IPS-NIHi11 (cell line): ENCODE measurements at places on chromosomes 7 and 10.
A peak's percentile ranks its signal among the peaks of the same experiment; 100 is the strongest.

DNA sequence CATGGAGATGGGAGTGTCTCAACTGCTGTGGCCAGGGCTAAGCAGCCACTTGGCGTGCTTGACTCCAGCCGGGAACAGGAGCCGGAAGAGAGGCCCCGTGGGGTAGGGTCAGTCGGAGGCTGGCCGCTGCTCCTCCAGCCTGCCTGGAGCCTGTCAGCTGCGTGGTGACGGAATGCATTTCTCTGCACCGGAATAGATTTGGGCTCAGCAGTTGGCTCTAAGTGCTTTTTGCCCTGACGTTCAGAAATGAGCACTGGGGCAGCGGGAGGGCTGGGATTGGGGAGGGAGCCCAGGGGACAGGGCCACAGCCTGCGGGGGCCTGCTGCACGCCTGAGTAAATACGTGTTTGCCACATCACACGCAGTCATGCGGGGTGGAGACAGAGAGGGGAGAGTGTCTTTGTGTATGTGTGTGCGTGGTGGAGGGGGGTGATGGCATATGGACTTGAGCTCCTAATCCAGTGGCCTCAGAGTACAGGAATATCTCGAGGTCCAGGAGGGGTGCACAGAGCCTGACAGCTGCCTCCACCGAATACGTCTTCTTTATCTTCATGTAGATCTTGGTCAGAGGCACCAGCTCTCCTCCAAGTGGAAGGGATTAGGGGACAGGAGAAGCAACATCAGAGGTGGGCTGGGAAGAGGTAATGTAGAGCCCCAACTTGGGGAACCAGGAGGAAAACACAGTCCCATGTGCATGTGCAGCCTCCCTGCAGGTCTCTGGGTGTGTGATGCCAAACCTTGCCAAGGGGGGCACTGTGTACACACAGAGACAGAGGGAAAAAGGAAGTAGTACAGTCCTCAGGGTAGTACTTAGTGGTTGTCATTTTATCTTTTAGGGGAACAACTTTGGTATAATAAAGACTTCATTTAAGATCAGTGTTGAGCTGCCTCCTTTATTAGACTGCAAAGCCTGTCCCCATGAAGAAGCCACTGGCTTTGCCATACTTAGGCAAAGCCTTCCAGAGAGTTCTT is 151.4 kb downstream of the CDH23 start:
- peak; percentile 64 for DNase-seq

DNA sequence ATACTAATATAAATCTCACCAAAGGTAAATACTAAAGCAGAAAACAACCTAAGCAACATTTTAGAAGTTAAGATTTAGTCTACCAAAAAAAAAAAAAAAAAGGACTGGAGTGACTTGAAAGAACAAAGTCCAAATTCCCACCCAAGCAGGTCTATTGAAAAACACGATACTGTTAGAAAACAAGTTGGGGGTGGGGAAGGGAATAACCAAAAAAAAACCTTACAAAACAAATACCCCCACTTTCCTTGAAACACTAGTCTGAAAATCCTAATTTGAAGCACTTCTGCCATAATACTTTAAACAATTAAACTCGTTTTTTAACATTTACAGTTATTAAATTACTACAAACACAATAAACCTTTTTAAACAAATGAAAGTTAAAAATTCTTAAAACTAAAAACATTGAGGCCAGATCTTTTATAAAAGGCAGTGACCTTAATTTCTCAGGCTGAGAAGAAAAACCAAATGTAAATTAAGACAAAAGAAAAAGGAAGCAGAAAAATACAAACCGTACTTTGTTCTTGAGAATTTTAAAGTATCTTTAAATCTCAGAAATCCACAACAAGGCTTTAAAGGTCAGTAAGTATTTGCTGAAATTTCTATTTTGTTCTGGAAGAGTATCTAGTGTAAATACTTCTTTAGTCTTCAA is 135.1 kb downstream of the NRBF2 start:
- DNase-seq, result no peak

DNA sequence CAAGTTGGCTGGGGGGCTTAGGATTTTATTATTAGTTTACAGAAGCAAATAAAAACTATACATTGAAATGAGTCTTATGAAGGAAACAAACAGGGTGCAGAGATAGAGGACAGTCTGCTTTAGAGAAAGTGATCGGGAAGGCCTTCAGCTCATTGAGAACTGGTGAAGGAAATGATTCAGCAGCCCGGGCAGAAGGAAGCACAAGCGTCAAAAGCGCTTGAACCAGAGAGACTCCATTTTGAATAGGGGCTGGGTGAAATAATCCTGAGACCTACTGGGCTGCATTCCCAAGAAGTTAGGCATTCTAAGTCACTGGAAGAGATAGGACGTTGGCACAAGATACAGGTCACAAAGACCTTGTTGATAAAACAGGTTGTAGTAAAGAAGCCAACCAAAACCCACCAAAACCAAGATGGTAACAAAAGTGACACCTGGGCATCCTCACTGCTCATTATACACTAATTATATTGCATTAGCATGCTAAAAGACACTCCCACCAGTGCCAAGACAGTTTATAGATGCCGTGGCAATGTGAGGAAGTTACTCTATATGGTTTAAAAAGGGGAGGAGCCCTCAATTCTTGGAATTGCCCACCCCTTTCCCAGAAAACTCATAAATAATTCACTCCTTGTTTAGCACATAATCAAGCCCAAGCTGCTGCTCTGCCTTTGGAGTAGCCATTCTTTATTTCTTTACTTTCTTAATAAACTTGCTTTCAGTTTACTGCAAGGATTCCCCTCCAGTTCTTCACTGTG is 83.1 kb upstream of the MPP7 start:
- DNase-seq, result no peak

- no peak for DNase-seq
Measured at GRCh38 chr10:28382525-28383269, 79.8 kb upstream of the MPP7 start.

GRCh38 chr7:40583667-40584444 is 449.1 kb downstream of the SUGCT start:
- no peak for DNase-seq

- peak; percentile 77 for DNase-seq
Measured at GRCh38 chr7:27156508-27156898, at the start of gene HOXA7. Gene HOXA7, minus strand, starts transcription at chr7:27156675. Its CDS starts 130 bp downstream, at chr7:27156545.

DNA sequence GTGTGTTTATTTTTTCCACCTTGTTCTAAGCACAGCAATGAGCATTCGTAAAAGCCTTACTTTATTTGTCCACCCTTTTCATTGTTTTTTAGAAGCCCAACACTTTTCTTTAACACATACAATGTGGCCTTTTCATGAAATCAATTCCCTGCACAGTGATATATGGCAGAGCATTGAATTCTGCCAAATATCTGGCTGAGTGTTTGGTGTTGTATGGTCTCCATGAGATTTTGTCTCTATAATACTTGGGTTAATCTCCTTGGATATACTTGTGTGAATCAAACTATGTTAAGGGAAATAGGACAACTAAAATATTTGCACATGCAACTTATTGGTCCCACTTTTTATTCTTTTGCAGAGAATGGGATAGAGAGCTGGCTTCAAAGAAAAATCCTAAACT is 28.9 kb downstream of the CFTR start:
- DNase-seq, result no peak

- no peak for DNase-seq
Measured at GRCh38 chr10:12050528-12050927, 7.9 kb upstream of the UPF2 start.

- no peak for DNase-seq
Measured at GRCh38 chr10:58438340-58438871, 53.2 kb downstream of the TFAM start.

DNA sequence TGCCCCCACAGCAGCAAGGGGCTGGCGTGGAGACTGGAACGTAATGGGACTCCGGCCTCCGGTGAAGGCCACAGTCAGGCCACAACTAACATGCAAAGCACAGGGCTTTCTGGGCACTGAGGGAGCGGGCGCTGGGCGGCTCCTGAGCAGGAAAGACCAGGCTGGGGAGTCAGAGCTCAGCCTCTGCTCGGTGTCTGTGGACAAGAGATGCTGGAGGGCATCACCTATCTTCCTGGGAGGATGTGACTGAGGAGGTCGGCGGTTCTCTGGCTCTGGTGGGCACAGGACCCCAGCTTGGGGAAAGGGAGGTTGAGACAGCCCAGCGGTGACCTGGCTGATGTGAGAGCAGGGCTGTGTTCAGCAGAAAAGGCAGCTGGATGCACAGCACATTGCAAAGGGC is 11.7 kb downstream of the CNPY1 start:
- no peak for DNase-seq

DNA sequence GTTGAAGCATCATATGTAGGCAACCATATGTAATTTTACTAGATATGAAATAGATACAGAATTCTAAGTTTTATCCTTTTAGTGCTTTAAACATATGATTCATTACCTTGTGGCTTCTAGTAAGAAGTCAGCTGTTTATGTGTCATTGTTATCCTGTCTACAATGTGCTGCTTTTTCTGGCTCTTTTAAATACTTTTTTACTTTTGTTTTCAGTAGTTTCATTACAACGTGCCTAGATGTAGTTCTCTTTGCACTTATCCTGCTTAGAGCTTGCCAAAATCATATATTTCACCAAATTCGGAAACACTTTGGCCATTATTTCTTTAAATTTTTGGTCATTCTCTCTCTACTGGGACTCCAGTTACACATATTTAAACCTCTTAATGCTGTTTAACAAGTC is 26.4 kb downstream of the YAE1 start:
- DNase-seq, result no peak

DNA sequence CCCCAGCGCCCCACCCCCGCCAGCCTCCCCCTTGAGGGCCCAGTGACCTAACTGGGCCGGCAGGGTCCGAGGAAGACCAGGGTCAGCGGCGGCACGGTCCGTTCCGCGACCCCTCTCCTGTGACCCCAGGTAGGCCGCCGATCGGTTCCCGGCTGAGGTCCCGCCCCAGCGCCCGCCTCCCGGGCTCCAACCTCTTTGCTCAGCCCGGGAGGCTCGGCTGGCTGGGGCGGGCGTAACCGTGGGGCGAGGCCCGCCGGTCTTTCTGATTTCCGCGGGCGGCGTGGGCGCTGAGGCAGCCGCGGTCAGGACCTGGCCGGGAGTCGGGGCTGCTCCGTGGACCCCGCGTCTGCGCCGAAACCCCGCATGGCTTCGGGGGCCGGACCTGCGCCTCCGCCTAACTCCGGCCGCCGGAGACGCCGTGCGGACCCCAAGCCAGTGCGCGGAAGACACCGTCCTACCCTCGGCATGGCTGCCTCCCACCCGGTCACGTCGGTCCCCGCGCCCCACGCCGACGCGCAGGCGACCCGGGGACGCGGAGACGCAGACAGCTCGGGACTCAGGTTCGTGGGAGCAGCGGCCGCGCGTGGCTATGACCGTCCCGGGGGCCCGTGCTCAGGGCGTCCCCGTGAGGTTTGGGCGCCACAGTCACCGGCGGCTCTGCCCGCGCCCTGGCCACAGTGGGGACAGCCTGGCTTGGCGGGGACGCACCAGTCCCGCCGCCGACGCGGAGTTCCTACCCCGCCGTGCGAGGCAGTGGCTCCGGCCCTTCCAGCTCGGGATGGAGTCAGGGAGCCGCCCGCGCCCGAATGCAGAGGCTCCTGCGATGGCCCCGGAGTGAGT is 1.0 kb upstream of the VENTX start:
- DNase-seq, result no peak

- DNase-seq, result no peak
Measured at GRCh38 chr10:51640120-51640819, 59.1 kb downstream of the CSTF2T start.

DNA sequence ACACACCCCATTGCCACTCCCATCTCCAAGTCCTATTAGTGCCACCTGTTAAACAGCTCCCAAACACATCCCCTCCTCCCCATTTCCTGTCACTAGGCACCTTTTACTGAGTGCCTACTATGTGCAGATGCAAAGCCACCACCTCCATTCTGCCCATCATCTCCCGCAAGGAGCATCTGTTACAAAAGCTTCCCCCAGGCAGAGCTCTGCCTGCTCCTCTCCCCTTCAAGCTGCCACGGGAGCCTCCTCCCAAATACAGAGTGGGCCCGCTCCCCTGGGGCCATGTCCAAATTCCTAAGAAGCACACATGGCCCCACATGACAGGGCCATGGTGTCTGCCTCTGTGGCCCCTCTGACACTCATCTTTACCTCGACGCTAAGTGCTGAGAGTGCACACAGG is 149.7 kb downstream of the OAT start:
- DNase-seq, result no peak

- peak; percentile 88 for DNase-seq
Measured at GRCh38 chr10:114043532-114044246, at the start of gene ADRB1. Gene ADRB1, plus strand, starts transcription at chr10:114043866. Its CDS starts 267 bp downstream, at chr10:114044133.

DNA sequence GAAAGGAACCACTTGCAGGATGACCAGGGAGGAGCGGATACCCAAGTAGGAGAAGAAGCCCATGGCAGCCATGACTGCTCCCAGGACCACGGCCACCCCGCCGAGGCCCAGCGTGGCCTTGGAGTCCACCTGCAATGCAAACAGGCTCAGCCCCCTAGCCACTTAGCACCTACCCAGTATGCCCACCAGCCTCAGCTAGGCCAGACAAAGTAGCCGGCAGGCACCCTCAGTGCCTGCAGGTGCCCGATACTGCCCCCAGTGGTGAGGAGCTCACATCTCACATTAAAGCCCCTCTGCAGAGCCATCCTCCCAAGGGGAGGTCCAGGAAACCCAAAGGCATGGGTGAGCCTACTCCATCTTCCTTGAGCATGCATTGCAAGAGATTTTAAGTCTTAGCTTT is 6.6 kb downstream of the NPC1L1 start:
- DNase-seq, result peak; percentile 96

GRCh38 chr7:19754521-19755116 is 18.8 kb downstream of the TMEM196 start:
- DNase-seq, result peak; percentile 21

DNA sequence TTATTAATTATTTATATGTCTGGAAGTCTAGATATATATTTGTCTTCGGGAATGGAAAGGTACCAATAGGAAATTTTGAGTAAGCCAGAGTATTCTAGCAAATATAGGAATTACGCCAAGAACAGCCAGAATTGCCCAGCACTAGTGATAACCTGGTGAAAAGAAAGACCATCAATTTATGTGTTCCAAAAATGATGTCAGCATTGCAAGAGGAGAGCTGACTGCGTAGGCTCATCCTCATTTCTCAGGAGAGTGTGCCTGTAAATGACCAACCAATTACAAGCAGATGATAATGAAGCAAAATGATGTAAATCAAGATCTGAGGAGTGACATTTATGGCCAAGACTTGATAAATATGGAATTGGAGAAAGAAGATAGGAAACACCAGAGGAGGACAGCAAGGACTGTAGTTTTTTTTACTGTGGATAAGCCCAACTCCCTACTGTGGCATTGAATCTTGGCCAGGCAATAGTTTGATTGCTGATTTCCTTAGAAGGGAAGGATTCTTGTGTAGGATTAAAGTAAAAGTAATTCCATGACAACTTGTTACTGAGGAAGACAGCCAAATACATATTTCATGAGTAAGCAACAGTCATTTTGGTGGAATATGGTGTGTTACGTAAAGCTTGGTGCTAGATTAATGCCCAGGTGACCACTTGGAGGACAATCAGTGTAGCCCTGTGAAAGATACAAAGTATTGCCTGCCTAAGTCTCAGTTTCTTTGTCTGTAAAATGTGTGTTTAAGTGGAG is 590.8 kb downstream of the AUTS2 start:
- no peak for DNase-seq

GRCh38 chr10:55870186-55870585 is 490.9 kb downstream of the ZWINT start:
- DNase-seq, result no peak

DNA sequence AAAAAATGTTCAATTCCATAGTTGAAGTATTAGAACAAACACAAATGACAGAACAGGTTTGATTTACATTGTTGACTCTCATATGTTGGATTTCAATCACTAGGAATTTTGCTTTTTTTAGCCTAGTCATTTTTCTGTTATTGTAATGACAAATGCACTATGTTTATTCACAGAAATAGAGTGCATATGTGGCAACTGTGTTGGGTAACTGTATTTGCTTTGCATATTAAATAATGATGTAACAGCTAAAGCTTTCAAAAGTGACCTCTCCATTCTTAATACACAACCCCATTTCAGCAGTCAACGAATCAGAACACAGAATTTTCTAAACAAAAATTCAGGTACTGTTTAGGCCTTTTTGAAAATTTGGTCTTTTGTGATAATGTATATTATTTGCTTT is 54.0 kb upstream of the SLC26A5 start:
- no peak for DNase-seq
